ENCODE measurements at places on chromosomes 12 and 14.

DNA sequence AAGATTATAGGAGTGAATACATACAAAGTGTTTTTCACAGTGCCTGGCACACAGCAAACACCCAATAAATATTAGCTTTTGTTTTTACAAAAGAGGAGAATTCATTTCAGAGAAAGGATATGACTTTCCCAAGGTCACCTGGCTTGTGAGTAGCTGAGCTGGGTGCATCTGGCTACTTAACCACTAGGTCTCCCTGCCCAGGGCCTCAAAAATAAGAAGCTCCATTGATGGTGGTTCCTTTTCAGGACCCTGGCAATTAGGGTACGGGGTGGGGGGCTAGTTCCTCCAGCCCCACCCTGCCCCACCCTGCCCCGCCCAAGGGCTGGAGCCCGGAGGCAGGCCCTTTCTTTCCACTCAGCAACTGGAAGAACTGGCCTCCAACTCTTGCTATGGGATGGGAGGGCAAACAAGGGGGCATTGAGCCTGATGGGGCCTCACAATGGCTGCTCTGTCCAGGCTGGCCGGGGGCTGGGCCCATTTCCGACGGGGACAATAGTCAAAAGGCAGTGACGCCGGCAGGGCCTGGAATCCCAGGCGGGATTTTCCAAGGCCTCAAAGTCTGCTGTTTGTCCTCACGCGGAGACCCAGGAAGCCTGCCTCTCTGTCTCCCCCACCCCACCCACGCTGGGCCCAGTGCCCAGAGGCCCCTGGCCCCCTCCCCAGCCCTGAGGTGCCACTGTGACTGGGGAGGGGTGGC lies 8.2 kb upstream of the ATG101 start:
- no peak for DNase-seq

GRCh38 chr14:25103271-25103670 lies 53.3 kb upstream of the STXBP6 start:
- no peak for DNase-seq

GRCh38 chr12:131929581-131930456 lies 743 bp downstream of the PUS1 start:
- peak; percentile 61 for DNase-seq

DNA sequence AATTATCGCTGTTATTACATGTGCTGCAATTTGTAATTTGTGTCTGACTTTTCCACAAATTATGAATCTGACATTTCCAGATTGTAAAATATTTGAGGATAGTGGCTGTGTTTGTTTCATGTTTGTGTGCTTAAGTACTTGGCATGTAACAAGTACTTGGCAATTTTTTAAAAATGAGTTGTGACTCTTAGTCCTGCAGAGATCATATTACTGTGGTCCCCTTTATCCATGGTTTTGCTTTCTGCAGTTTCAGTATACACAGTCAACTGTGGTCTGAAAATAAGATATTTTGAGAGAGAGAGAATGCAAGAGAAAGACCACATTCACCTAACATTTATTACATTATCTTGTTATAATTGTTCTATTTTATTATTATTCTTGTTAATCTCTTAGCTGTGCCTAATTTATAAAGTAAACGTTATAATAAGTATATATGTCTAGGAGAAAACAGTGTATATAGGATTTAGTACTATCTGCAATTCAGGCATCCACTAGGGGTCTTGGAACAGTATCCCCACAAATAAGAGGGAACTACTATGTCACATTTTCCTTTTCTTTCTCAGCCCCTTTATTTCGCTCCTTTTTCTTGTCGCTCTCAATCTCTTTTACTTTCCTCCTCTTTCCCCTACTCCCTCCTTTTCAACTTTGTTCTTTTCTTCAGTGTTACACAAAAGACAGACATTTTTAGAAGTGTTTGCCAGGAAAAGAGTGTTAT lies 176.1 kb downstream of the FUT8 start:
- DNase-seq = no peak

DNA sequence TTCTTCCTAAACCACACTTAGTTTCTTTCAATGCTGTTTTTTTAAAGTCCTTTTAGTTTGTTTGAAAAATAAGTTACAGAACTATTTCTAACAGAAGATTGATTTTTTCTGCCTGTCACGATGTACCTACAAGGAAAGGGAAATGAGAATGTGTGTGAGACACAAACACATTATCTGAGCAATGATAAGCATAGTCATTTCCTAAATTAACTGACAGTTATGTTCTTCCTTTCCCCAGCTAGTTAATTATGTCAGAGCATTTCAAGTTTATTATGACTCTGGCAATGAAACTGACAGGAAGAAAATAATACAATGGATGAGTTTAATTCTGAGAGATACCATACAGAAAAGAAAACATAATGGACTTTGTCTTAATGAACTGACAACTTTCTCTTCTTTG lies 21.3 kb upstream of the LDHB start:
- DNase-seq = no peak

DNA sequence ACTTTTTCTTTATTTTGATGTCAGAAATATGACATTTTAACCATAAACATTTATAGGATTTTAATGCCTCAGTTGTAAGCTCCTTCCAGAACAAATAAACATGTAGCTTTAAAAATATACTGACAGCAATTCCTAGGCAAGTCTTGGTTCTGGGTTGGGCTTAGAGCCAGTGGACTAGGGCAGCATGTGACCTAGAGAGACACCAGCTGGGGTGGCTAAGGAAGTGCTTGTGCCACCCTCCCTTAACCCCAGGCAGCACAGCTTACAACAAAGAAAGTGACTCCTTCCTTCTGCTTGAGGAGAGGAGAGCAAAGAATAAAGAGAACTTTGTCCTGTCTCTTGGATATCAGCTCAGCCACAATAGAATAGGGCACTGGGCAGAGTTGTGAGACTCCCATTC lies 61.6 kb upstream of the KTN1 start:
- no peak for DNase-seq

DNA sequence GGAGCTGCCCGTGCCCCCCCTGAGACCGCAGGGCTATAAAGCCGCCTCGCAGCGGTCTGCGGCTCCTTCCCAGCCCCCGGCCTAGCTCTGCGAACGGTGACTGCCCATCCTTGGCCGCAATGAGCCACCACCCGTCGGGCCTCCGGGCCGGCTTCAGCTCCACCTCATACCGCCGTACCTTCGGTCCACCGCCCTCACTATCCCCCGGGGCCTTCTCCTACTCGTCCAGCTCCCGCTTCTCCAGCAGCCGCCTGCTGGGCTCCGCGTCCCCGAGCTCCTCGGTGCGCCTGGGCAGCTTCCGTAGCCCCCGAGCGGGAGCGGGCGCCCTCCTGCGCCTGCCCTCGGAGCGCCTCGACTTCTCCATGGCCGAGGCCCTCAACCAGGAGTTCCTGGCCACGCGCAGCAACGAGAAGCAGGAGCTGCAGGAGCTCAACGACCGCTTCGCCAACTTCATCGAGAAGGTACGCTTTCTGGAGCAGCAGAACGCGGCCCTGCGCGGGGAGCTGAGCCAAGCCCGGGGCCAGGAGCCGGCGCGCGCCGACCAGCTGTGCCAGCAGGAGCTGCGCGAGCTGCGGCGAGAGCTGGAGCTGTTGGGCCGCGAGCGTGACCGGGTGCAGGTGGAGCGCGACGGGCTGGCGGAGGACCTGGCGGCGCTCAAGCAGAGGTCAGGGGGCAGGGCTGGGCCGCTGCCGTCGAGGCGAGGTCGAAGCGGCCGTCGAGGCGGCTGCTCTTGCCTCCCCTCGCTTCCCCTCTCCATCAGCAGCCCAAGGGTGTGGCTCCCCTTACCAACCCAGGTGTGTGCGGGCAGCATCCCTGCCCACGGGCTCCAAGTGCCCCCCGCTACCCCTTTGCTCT lies at the start of gene PRPH:
Gene PRPH, plus strand, starts transcription at position 66 of the 855 bp plus-strand sequence. Its CDS starts 54 bp downstream, at position 120.
- no peak for DNase-seq

GRCh38 chr14:59272633-59273032 lies 84.2 kb downstream of the DAAM1 start:
- no peak for DNase-seq

- no peak for DNase-seq
These were observed 9.2 kb downstream of the HIP1R start for GRCh38 chr12:122844366-122844971.

GRCh38 chr12:27927347-27927746 lies 45.2 kb downstream of the PTHLH start:
- DNase-seq = no peak

- DNase-seq = no peak
These were observed 48.2 kb downstream of the PLEKHA5 start for GRCh38 chr12:19177754-19178153.

GRCh38 chr12:3974883-3975282 lies 101.7 kb upstream of the PARP11 start:
- no peak for DNase-seq

GRCh38 chr14:93751946-93752655 lies 36.2 kb downstream of the PRIMA1 start:
- no peak for DNase-seq

- no peak for DNase-seq
These were observed 7.5 kb downstream of the KLRF2 start for GRCh38 chr12:9888665-9889273.

- DNase-seq = no peak
These were observed 908.6 kb downstream of the TRHDE start for GRCh38 chr12:73180734-73181133.

GRCh38 chr12:77685112-77685511 lies 145.6 kb upstream of the NAV3 start:
- DNase-seq = no peak

DNA sequence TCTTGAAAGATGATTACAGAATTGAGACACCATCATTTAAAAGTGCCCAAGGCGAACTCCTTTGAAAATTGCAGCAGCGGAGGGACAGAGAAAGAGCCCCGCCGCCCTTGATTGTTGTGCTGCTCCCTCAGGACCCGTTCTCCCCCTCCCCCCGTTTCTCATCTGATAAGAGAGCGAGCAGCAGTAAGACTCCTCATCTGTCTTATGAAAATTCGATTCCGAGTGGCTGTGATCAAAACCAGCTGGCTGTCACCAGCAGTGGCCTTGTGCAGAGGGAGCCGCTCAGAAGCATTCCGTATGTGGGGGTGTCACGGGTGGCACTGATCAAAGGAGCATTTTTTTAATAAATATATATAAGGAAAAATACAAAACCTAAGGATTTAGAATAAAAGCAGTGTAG lies 78.0 kb upstream of the GPATCH2L start:
- no peak for DNase-seq

DNA sequence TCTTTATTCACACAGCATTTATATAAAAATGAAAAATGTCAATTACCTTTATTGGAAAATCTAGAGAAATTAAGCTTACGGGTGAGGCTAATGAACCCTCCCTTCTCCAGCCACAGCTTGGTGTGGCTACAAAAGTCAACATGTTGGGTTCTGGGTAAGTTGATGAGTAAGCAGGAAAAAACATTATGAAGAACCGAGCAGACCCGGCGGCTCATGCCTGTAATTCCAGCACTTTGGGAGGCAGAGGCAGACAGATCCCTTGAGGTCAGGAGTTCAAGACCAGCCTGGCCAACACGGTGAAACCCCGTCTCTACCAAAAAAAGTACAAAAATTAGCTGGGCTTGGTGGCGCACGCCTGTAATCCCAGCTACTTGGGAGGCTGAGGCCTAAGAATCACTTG lies 10.9 kb downstream of the NAA25 start:
- no peak for DNase-seq

GRCh38 chr12:30939234-30939633 lies 12.7 kb downstream of the TSPAN11 start:
- DNase-seq = no peak

DNA sequence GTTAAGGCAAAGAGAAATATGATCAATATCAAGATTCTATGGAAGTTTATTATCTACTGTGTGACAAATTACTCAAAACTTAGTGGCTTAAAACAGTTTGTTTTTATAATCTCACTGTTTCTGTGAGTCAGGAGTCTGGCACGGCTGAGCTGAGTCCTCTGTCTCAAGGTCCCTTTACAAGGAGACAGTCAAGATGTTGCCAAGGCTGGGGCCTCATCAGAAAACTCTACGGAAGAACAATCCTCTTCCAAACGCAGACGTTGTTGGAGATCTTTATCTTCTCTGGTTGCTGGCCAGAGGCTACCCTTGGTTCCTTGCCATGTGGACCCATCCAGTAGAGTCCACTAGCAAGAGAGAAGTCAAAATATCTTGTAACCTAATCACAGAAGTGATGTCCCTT lies 100.6 kb upstream of the CCND2 start:
- no peak for DNase-seq

GRCh38 chr12:48182631-48183030 lies 813 bp upstream of the CCDC184 start:
- DNase-seq = no peak

GRCh38 chr14:61488417-61489401 lies 167.3 kb downstream of the PRKCH start:
- no peak for DNase-seq

- DNase-seq = no peak
These were observed 7.2 kb downstream of the LGALS3 start for GRCh38 chr14:55136241-55136640.

DNA sequence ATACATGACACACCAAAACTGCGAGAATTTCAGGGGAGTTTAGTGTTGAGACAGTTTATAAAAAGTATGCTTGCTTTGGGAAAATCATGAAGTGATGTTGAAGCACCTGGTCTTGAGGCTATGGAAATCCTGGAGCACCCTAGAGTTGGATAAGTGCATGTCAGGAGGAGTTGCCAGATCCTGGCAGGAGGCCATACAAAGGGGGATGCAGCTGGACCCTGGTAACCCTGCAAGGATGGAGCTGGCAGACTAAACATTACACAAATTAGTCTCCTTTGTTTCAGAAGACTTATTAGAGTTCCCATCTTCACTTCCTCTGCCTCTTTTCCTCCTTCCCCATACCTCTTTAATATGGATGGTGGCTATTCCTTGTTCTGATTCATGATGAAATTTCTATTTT lies 907.0 kb downstream of the BCL11B start:
- no peak for DNase-seq

DNA sequence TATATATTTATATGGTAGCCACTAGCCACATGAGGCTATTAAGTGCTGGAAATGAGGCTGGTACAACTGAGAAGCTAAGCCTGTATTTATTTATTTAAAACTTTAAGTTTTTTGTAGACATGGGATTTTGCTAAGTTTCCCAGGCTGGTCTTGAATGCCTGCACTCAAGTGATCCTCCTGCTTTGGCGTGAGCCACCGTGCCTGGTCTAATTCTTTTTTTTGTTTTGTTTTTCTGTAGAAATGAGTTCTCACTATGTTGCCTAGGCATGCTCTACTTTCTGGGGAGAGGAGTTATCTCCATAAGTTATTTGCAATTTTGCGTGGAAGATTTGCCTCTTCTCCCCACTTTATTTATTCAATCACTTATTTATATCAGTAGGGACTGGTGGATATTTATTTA lies 4.8 kb upstream of the SNRNP35 start:
- no peak for DNase-seq

DNA sequence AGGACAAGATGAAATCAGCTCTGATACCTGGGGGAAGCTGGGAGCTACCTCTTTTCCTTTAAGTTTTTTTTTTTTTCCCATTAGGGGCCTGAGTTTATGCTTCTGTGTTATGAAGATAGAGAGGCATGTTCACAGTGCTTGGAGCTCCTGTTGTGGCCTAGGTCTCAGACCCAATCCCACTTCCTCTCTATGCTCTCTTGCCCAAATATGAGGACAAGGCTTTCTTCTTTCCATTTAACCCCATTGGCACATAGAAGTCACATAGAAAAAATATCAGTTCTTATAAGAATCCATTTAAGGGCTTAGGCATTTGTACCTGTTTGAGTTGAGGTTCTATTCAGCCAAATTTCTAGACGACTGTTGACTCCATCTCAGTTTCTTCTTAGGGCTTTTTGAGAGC lies 12.6 kb downstream of the MRPS35 start:
- DNase-seq = no peak

- no peak for DNase-seq
These were observed 73.9 kb downstream of the OTOGL start for GRCh38 chr12:80173083-80173864.

- no peak for DNase-seq
These were observed 94.9 kb downstream of the DAAM1 start for GRCh38 chr14:59283361-59283760.
